ENCODE measurements at places on chromosomes 4 and X.

- DNase-seq: no peak
Measured at GRCh38 chr4:53150631-53151488, 215.0 kb downstream of the SCFD2 start.

DNA sequence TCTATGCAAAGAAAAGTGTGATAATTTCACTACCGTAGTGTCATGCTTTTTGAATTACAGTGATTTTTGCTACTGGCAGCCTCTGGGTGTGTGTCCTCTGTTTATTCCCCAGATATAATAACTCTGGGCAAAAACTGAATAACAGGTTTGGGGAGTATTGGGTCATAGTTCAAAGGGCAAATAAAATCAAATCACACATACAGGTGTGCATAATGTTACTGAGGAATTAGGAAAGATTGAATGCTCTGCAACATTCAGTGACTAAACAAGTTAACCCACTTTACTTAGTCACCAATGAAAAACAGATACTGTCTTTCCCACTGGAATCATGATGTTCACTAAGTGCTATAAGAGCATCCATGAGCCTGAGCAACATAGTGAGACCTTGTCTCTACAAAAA, 224.3 kb downstream of the OPHN1 start:
- DNase-seq: no peak

GRCh38 chr4:21097865-21098264, 397.6 kb downstream of the PACRGL start:
- DNase-seq: no peak

DNA sequence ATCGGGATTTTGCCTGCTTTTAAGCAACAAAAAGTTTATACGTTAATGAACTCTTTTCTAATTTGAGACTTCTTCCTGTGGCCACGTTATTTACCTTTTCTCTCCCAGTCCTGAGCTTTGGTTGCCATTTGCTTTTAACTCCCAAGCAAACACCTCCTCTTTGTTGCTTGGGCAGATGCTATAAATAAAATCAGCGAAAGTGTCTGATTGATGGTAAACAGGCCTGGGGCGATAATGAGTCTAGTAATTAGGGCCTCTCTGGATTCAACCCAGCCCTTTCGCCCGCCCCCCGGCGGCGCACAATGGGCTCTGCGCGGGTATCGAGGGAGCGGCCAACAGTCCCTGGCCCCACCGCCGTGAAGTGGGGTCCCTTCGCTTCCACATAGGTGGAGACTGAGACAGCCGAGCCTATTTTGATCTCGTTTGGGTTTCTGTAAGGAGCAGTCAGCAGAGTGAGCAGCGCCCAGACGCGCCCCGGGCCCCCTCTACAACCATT, 790 bp downstream of the CLGN start:
- DNase-seq: no peak

- DNase-seq: no peak
Measured at GRCh38 chrX:1162119-1162916, 50.1 kb downstream of the CRLF2 start.

GRCh38 chrX:37883196-37883595, 35.8 kb upstream of the DYNLT3 start:
- DNase-seq: no peak

DNA sequence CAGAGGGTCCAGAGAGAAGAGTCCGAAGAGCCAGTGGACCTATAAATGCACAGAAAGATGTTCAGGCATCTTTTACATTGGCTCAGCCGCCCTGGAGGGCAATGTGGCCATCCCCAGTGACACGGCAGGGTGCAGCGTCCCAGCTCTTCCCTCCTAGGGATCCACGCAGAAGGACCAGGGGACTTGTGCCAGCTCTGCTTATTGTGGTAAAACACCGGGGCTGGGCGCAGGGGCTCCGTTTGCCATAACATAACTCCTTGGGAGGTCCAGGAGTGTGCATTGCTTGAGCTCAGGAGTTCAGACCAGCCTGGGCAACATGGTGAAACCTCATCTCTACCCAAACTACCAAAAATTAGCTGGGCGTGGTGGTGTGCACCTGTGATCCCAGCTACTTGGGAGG, 70.2 kb downstream of the CPZ start:
- DNase-seq: no peak

DNA sequence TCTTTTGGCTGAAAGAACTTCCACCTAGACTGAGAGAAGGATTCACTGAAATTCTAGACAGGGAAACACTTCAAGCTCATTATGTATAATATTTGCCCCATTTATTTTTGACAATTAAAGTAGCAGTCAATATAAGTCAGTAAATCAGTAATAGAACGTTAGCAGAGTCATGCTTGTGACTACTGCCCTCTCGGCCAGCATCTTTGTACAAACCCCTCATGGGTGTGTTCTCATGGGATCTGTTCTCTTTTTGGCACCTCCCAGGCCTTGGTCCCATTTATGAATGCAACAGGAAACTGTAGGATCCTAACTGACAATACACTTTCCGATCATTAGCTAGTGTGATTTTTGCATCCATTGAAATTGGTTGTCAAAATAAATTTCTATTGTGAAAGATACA, 2.9 kb downstream of the MSL3 start:
- no peak for DNase-seq

DNA sequence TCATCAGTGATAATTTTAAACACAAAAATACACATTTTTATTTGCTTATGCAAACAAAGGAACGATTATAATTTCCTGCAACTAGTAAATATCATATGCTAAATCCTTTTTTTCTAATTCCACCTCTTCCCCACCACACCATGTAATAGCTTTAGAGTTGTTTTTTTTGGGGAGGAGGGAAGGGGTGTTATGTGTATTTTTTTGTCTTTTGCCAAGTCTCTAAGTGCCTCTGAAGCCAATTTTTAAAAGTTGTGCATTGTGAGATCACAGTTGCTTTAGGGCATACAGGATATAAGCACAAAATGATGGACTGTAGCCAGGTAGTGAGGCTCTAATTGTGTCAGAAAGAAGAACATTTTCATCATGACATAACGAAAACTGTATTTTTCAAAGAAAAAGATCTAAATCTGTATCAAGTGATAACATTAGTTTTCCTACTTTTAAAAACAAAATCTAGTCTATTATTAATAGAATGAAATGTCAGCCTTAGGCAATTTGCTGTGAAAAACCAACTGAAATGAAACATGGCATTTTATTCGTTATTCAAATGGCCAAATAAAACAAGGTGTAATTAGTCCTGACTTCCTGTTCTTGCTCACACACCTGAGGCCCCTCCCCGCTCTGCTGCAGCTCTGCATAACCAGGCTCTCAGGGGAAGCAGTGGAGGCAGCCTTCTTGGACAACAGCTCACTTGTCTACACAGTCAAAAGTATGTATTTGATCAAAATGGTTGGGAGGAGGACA, 157.4 kb downstream of the PALLD start:
- DNase-seq: no peak

GRCh38 chr4:142558851-142559250, 287.2 kb downstream of the INPP4B start:
- no peak for DNase-seq

GRCh38 chr4:54276641-54277430, 47.7 kb downstream of the PDGFRA start:
- no peak for DNase-seq

GRCh38 chr4:181970366-181970765, 272.8 kb upstream of the TENM3 start:
- DNase-seq: no peak

DNA sequence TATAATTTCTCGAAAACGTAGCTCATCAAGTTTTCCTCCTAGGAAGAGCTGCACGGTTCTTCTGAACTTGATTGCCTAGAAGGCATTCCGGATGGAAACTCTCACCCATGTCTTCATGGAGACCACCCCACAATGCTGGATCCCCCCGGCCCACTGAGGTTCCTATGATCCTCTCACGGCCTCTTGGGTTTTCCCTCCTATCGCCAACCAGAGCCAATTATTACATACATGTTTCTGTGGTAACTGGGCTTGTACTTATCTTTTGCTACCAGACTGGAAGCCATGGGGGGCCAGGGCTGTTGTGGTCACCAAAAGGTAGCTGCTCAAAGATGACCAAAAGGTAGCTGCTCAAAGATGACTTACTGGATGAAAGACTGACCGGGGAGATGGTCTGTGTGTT, 131.5 kb downstream of the AFAP1 start:
- DNase-seq: no peak

GRCh38 chrX:155645180-155645579, 32.4 kb upstream of the TMLHE start:
- DNase-seq: no peak
